ENCODE measurements at places on chromosomes 16 and 17.
A peak's percentile ranks its signal among the peaks of the same experiment; 100 is the strongest.

DNA sequence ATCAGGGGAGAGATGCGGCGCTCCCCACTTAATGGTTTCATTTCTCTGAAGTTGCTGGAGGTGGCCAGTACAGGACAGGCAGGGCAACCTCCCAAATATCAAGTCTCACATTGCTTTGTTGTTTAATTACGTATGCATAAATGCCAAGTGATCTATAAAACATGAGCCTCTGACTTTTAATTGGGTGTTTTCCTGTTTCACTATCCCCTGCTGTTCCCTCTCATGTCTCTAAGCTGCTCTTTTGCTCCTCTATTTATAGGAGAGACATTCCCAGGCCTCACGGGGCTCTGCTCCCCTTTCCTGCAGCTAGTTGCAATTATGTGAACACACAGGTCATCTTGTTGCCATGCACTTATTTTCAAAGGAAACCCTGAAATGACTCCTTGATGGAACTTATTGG is 1173.5 kb upstream of the GOT2 start:
- DNase-seq, result no peak

GRCh38 chr16:1450218-1450617 is 5.9 kb upstream of the CCDC154 start:
- DNase-seq, result no peak

DNA sequence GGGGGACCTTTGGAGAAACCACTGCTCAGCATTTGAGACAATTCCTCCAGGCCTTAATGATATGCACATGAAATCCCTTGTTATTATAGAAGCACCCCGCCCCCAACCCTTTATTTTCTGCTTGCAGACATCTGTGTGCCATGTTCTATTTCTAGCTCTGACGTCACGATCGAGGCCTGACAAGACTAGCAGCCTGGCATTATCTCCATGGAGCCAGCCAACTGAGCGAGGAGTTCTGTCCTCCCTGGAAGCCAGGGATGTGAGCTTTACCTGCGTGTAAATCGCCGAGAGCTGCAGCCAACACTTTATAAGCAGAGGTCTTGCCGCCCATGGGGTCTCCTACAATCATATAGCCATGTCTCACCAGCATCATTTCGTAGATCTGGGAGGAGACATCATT is 116.9 kb downstream of the DNAH3 start:
- no peak for DNase-seq

GRCh38 chr16:57266531-57267260 is 17.8 kb downstream of the PLLP start:
- no peak for DNase-seq

- DNase-seq, result no peak
These were observed 5.1 kb downstream of the ADAD2 start for GRCh38 chr16:84196101-84196500.

GRCh38 chr17:63193827-63194226 is 227.8 kb downstream of the TANC2 start:
- DNase-seq, result no peak

GRCh38 chr16:17370223-17370707 is 100.5 kb downstream of the XYLT1 start:
- no peak for DNase-seq

GRCh38 chr17:29176558-29177351 is 3.4 kb downstream of the MYO18A start:
- DNase-seq, result no peak

GRCh38 chr16:3748307-3748706 is 31.0 kb upstream of the TRAP1 start:
- DNase-seq, result no peak

- no peak for DNase-seq
These were observed 10.3 kb upstream of the HAS3 start for GRCh38 chr16:69095193-69095592.

DNA sequence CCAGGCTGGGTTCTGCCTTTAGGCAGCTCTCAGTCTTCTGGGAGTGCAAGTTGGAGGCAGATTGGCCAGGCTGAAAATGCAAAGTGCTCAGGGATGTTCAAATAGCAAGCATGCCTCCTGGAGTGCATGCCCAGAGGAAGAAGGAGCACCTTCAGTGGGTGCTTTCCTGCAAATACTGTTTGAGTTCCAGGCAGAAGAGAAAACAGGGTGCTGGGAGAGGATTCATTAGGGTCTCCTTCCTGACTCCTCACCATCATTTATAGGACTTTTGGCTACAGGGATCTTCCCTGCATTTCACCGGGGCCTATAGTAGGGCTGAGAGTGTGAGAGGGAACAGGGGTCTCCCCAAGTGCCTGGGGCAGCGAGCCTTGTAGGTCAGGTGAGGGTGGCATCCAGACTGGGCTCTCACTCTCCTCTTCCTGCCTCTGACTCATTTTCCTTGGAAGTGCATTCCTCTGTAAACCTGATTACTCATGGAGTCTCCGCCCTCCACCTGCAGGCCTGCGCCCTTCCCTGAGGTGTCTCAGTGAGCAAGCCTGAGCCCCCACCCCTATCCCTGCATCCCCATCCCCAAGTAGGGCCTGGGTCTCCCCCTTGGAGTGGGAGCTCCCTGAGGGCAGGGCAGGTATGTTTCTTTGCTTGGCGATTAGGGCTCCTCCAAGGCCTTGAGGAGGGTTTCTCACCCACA is 17.1 kb upstream of the TNS4 start:
- no peak for DNase-seq

GRCh38 chr16:75114946-75115825 is 1.4 kb downstream of the LDHD start:
- no peak for DNase-seq

GRCh38 chr16:65510241-65510640 is 388.4 kb upstream of the CDH11 start:
- DNase-seq, result no peak

- DNase-seq, result no peak
These were observed 4.4 kb upstream of the HOXB5 start for GRCh38 chr17:48597778-48598631.

GRCh38 chr17:37769050-37769449 is 24.2 kb upstream of the HNF1B start:
- DNase-seq, result no peak

GRCh38 chr17:47883589-47884426 is 12.2 kb upstream of the SP2 start:
- DNase-seq, result no peak

- DNase-seq, result no peak
These were observed 37.7 kb downstream of the TNFRSF13B start for GRCh38 chr17:16934133-16934795.

DNA sequence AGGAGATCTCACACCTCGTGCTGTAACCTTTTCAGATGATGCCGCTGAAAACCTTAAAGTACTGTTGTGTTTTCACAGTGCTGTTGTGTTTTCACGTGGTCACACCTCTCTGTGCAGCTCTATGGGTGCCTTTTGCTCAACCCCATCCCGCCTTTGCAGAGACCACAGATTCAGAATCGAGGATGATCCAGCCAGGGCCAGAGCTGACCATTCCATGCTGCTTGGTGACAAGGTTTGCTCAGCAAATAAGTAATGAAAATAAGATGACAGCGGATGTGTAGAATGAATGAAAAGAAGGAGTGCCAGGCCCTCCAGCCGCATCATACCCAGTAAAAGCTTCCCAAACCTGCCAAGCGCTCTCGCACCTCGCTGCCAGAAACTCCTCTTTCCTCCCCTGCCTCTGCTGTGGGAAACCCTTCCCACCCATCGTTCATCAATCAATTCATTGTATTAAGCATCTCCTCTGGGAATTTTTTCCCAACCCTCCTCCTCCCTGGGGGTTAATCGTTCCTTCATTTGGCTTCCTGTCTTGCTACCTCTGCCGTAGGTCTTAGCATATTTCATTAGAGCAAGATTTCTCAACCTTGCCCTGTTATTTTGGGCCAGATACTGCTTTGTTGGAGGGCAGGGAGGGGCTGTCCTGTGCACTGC is 93.4 kb upstream of the CRHR1 start:
- no peak for DNase-seq

GRCh38 chr17:17590883-17591354 is 589 bp downstream of the PEMT start:
- DNase-seq, result no peak

- DNase-seq, result peak; percentile 6
These were observed 114.8 kb upstream of the NOL11 start for GRCh38 chr17:67602974-67603373.

GRCh38 chr16:84941921-84942320 is 69.4 kb downstream of the ZDHHC7 start:
- peak; percentile 18 for DNase-seq

DNA sequence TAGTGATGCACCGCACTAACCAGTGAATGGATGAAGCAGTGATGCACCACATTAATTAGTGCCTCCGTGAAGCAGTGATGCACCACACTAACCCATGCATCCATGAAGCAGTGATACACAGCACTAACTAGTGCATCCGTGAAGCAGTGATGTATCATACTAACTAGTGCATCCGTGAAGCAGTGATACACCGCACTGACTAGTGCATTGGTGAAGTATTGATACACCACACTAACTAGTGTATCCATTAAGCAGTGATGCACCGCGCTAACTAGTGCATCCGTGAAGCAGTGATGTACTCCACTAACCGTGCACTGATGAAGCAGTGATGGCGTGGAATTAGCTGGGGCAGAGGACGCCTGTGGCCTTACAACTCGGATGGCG is 80.6 kb upstream of the NKD1 start:
- DNase-seq, result no peak

GRCh38 chr16:86515777-86516622 is 5.7 kb downstream of the FOXF1 start:
- no peak for DNase-seq

- DNase-seq, result no peak
These were observed 122.5 kb downstream of the DNAH9 start for GRCh38 chr17:11720816-11721215.

GRCh38 chr17:41937970-41938954 is 7.8 kb downstream of the ODAD4 start:
- DNase-seq, result no peak

- no peak for DNase-seq
These were observed 108.5 kb upstream of the CCL2 start for GRCh38 chr17:34146440-34147043.

- DNase-seq, result no peak
These were observed 570 bp downstream of the NR1D1 start for GRCh38 chr17:40099619-40100418.

GRCh38 chr16:68750193-68750695 is 13.2 kb downstream of the CDH1 start:
- no peak for DNase-seq

- DNase-seq, result no peak
These were observed 1.3 kb upstream of the GJC1 start for GRCh38 chr17:44831371-44831770.

DNA sequence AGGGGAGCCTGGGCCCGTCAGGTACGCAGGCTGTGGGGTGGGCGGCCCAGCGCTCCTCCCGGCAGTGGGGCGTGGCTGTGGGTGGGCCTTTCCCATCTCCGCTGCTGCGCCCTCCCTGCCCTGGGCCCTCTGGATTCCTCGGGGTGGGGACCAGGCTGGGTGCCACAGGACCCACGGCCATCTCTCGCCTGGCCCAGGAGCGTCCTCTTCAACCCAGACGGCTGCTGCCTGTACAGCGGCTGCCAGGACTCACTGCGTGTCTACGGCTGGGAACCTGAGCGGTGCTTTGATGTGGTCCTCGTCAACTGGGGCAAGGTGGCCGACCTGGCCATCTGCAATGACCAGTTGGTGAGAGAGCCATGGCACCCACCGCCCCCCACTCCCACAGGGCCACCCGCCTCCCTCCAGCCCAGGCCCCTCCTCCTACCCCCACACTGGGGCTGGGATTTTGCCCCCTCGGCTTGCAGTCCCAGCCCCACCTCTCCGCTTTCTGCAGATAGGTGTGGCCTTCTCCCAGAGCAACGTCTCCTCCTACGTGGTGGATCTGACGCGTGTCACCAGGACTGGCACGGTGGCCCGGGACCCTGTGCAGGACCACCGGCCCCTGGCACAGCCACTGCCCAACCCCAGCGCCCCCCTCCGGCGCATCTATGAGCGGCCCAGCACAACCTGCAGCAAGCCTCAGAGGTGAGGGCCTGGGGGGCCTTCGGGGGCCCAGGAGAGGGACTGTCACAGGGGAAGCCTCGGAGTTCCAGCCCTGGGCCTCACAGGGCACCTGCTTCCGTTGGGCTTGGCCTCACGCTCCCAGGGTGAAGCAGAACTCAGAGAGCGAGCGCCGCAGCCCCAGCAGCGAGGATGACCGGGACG is 17.2 kb downstream of the KATNB1 start:
- no peak for DNase-seq

GRCh38 chr17:51778842-51779241 is 379.7 kb downstream of the CA10 start:
- DNase-seq, result no peak

DNA sequence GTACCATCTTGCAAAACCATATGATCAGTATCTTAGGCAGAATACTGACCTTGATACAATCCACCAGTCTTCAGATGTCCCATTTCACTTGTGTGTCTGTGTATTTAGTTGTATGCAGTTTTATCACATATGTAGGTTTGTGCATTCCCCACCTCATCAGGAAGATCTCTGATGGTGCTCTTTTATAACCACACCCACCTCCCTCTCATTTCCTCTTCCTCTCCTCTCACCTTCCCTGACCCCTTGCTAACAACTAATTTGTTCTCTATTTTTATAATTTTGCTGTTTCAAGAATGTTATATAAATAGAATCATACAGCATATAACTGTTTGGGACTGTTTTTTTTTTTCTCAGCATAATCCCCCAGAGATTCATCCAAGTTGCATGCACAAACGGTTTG is 52.0 kb upstream of the ACSM2B start:
- DNase-seq, result no peak

- no peak for DNase-seq
These were observed 50.9 kb downstream of the SIAH1 start for GRCh38 chr16:48334325-48334724.

GRCh38 chr16:79792664-79793351 is 192.3 kb upstream of the MAF start:
- no peak for DNase-seq

DNA sequence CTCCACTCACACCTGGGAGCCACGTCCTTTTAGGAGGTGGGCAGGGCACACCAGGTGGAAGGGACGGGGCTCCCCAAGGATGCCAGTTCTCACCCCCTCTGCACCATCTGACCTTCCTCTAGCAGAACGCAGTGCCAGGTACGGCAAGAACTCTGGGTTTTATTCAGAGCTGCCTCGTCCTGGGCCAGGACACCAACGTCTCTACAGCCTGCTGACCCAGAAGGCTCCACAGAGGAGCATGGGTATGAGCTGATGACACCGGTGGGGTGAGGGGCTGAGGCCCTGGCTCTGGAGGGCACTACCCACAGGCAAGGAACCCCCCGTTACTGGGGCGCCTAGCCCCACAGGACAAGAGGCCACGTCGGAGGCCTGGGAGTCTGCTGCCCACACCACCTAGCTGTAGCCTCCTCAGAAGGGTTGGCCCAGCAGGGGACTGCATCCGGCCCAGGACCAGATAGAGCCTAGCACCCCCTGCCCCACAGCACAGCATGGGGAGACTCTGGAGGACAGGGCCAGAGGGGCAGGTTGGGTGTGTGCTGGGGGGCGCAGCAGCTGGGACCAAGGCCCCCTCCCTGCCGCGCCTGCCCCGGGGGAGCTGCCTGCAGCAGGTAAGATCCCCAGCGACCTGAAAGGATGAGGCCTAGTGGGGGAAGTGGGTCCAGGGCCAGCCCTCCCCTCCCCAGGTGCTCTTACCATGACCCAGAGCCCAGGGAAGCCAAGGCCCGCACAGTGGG is 13.9 kb downstream of the BCAR1 start:
- no peak for DNase-seq

Measured in non-pigmented ciliary epithelial cell (primary cell).